Naive thymus-derived CD8-positive, alpha-beta T cell (primary cell): ENCODE measurements at places on chromosomes 7 and 10.

- DNase-seq = no peak
Observed at GRCh38 chr10:58755677-58756076, 243.0 kb downstream of the BICC1 start.

DNA sequence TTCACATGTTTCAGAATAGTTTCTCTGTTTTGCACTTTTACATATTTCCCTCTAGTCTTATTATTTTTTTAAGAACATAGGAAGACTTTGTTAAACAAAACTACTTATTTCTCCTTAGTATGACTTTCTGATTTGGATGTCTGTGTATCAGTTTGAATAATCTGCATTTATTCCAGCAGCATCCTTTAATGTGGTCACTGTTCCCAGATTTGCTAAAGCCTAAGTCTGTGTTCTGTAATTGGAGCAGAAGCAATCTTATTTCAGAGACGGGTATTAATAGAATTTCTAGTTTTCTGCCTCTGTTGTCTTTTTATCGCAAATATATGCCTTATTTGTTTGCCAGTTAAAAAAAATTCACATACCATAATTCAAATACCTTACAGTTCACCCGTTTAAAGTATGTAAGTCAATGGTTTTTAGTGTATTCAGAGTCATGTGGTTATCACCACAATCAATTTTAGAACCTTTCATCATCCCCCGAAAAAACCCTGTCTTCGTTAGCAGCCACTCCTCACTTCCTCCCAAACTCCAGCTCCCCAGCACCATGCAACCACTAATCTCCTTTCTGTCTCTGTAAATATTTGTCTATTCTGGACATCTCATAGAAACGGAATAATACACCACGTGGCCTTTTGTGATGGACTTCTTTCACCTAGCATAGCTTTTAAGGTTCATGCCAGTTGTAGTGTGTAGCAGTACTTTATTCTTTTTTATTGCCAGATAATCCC lies 58.7 kb downstream of the INPP5F start:
- no peak for DNase-seq

DNA sequence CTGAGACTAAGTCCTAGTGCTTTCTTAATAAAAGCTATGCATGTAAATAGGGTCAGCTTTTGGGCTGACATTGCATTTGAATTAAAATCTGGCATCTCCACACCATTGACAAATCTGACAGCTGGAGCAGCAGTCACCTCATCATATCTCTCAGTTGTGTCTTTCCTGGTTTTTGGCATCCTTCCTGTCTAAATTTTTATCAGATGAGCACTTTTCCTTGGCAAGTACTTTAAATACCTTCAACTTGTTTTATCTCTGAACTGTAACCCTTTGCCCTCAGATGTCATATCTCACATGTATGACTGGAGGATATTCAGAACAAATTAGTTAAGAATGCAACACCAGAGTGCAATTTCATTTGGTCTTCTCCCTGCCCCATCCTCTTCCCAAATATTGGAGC lies 1066.2 kb downstream of the LRMDA start:
- no peak for DNase-seq

- DNase-seq = no peak
Observed at GRCh38 chr7:86164827-86165226, 478.9 kb upstream of the GRM3 start.

- DNase-seq = no peak
Observed at GRCh38 chr7:155896531-155897263, 84.4 kb upstream of the SHH start.

- DNase-seq = no peak
Observed at GRCh38 chr10:16155834-16156233, 281.0 kb upstream of the PTER start.

DNA sequence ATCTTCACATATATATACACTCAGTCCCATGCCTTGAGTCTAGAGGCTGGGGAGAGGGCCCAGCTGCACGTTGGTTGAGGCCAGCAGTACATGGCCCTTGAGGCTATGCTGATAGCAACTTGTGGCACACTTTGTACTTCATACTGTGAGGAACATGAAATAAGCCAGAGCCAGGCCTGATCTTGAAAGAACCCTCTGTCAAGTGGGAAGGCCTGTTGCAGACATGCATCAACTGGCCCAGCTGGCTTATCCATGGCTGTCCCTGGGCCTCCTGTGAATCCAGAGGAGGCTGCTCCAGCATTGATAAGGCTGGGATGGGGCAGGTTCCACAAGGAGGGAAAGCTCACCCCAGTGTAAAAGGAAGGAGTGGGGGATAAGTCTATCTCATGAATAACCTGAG lies 140.4 kb downstream of the NRF1 start:
- no peak for DNase-seq

- DNase-seq = no peak
Observed at GRCh38 chr10:129373718-129374117, 93.3 kb upstream of the MGMT start.

GRCh38 chr7:117132321-117133120 lies 179.2 kb downstream of the ST7 start:
- no peak for DNase-seq

- peak; percentile 18 for DNase-seq
Observed at GRCh38 chr10:117374506-117375359, 507 bp downstream of the PDZD8 start.
